ENCODE measurements at places on chromosomes 6 and 20. TPM values are rescaled to one million over a fixed set of nuclear protein-coding genes. Genes with fewer than 3 reads are reported as not detected.

- DNase-seq, result no peak
These were observed 97.8 kb upstream of the PCSK2 start for GRCh38 chr20:17129089-17129488.

- no peak for DNase-seq
These were observed 161.6 kb downstream of the ZDHHC14 start for GRCh38 chr6:157542414-157543160.

DNA sequence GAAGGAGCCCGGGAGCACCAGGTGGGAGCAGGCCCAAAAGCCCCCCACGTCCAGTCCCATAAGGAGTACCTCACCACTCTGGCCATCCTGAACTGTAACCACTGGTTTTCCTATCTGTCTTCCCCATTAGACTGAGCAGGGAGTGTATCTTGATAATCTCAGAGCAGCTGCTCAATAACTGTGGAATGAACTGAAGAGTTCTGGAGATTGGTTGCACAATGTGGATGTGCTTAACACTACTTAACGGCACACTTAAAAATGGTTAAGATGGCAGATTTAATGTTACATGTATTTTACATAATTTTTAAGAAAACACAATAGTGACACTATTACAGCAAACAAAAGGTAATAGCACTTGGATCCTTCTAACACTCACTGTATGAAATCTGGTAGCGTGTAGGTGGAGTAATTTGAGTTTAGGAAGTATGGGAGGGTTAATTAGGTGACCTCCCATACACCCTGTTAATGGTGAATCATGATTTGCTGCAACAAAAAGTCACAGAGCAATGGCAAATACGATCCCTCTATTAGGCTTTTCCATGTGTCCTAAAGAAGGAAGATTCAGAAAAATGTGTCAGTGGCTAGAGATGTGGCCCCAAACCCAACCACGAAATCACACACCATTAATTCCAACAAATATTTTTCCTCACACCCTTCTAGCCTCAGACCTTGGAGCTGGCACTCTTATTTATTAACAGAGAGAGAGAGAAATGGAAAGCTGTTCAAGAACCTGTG is 18.4 kb downstream of the TRAM2 start:
- DNase-seq, result no peak

DNA sequence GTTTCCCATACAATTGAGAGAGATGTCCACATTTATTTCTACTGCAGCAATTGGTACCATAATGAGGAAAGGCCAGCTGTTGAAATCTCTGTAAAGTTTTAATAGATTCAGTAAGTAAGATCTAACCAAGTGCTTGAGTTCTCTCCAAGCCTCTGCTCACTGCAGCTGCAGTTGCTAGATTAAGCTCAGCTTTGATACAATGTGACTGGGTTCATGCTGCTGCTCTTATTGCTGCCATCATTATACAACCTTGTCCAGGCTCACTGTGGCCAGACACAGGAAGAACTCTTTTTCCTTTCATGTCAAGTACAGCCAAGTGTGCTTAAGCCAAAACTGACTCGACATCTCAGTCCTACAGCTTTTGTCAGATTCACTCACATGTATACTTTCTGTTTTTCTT is 423.5 kb downstream of the GJA1 start:
- DNase-seq, result no peak

GRCh38 chr20:29298759-29299613 is 1958.5 kb upstream of the DEFB115 start:
- DNase-seq, result no peak

Gene ULBP2
- 0.47 TPM for polyA plus RNA-seq

Gene ADTRP
- 2.3 TPM for polyA plus RNA-seq

Gene NRSN1
- 0.48 TPM for polyA plus RNA-seq

Gene KIAA1586
- polyA plus RNA-seq, result 22.5 TPM
